ENCODE measurements at places on chromosomes 5 and 9. TPM values are rescaled to one million over a fixed set of nuclear protein-coding genes. Genes with fewer than 3 reads are reported as not detected.

- no peak overlapping the region for H3K27ac ChIP-seq
- H3K4me1 ChIP-seq: no peaks in the 10 kb centered on the region
- no peak overlapping the region for H3K4me3 ChIP-seq
- H3K27me3 ChIP-seq: peaks cover 8% of the 10 kb centered on the region
- H3K36me3 ChIP-seq: no peaks in the 10 kb centered on the region
- no peak for DNase-seq
Observed at GRCh38 chr5:59261969-59262368, 631.6 kb downstream of the PDE4D start.

- no peak overlapping the region for H3K27ac ChIP-seq
- H3K36me3 ChIP-seq: peaks cover 2% of the 10 kb centered on the region
Observed at GRCh38 chr5:168734620-168735300, 155.6 kb upstream of the PANK3 start.

GRCh38 chr5:151253605-151253950 is 593 bp downstream of the GM2A start:
- peak overlapping the region; percentile 84 for H3K4me3 ChIP-seq
- H3K27ac ChIP-seq: peak overlapping the region; percentile 43
- DNase-seq: peak; percentile 9
- H3K4me1 ChIP-seq: peaks cover 45% of the 10 kb centered on the region
- H3K36me3 ChIP-seq: no peaks in the 10 kb centered on the region

GRCh38 chr9:28329323-28329722 is 756.0 kb upstream of the C9orf72 start:
- H3K36me3 ChIP-seq: no peaks in the 10 kb centered on the region
- no peaks in the 10 kb centered on the region for H3K27me3 ChIP-seq
- no peak overlapping the region for H3K4me3 ChIP-seq
- no peak overlapping the region for H3K27ac ChIP-seq

DNA sequence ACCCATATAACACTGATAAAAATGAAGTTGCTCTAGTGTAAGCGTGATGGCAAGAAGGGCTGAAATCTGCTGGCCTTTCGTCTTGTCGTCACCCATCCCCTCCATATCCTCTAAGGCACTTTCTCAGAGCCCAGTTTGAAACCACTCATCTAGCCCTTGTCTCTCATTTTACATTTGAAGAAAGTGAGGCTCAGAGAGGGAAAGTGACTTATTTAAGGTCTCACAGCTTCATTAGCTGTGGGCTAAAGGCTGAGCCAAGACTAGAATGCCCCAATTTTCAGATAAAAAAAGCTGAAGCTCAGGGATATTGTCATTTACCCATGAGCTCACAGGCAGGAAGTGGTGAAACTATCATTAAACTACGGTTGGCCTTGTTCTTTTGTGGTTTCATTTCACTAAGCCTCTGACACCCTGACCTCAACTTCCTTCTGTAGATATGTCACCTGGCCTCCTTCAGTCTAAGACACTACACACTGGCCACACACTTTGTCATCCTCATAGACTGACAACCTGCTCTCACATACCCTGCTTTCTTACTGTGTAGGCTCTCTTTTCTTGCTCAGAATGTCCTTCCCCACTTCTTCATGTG is 176.7 kb upstream of the DMAC1 start:
- peak overlapping the region; percentile 26 for H3K4me3 ChIP-seq
- H3K27me3 ChIP-seq: no peaks in the 10 kb centered on the region
- H3K36me3 ChIP-seq: no peaks in the 10 kb centered on the region
- H3K27ac ChIP-seq: peak overlapping the region; percentile 84
- H3K4me1 ChIP-seq: peaks cover 63% of the 10 kb centered on the region
- peak; percentile 64 for DNase-seq

- H3K4me3 ChIP-seq: no peak overlapping the region
- H3K27me3 ChIP-seq: no peaks in the 10 kb centered on the region
- no peak overlapping the region for H3K27ac ChIP-seq
- peaks cover 5% of the 10 kb centered on the region for H3K36me3 ChIP-seq
Observed at GRCh38 chr9:125538092-125538473, 168.9 kb downstream of the MAPKAP1 start.

Gene CHSY3
- not detected for total RNA-seq

Gene TAL2
- not detected for total RNA-seq

DNA sequence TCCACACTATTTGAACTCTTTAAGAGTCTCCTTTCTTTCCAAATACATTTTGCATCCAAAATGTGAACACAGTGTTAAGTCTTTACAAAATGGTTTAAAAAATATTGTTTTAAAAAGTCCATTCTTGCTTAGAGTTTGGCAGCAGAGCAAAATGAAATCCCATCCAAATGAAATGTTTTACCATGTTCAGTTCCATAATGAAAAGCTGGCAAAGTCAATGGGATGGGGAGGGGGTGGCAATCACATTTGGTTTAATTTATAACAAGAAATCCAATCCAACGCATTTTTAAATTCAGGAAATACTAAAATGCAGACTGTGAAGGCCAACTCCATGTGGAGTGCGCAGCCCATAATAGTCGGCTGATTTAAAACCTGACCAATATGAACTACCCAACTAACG is 39.4 kb downstream of the MRPL36 start:
- no peak overlapping the region for H3K4me3 ChIP-seq
- H3K4me1 ChIP-seq: no peaks in the 10 kb centered on the region
- peaks cover 13% of the 10 kb centered on the region for H3K27me3 ChIP-seq
- H3K27ac ChIP-seq: no peak overlapping the region

Gene AHRR
- 16.7 TPM for total RNA-seq

- H3K4me3 ChIP-seq: no peak overlapping the region
- no peaks in the 10 kb centered on the region for H3K36me3 ChIP-seq
- no peaks in the 10 kb centered on the region for H3K4me1 ChIP-seq
- DNase-seq: no peak
- no peaks in the 10 kb centered on the region for H3K27me3 ChIP-seq
Observed at GRCh38 chr5:167290478-167290877, 1001.0 kb upstream of the WWC1 start.

DNA sequence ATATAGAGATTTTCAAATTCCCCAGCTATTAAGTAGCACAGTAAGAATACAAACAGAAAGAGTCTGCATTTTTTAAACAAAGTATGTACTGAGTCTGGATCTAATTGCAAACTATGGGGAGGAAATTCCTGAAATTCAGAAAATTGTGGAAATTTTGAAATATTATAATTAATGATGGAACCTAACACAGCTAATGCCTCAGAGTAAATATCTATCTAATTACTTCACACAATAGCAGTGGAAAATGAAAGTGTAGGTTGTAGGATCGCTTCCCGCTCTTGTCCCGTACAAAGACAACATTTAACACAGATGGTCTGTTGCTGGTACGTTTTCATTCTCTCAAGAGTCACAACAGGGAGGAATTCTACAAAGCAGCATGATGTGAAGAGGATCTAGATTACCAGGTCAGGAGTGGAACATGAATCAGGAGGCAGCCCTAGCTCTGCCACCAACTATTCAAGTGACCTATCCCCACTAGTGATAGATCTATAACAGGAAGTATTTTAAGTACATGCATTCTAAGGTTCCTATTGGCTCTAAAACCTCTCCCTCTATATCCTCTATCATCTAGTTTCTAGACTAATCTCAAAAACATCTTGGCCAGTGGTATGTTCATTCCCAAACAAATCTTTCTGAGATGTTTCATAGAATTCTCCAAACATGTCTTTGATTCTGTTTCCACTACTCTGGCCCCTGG is 58.9 kb upstream of the GRAMD2B start:
- no peak for DNase-seq
- no peak overlapping the region for H3K27ac ChIP-seq
- no peaks in the 10 kb centered on the region for H3K36me3 ChIP-seq
- no peak overlapping the region for H3K4me3 ChIP-seq
- no peaks in the 10 kb centered on the region for H3K4me1 ChIP-seq
- no peaks in the 10 kb centered on the region for H3K27me3 ChIP-seq

- H3K4me3 ChIP-seq: no peak overlapping the region
- no peak for DNase-seq
- no peak overlapping the region for H3K27ac ChIP-seq
- no peaks in the 10 kb centered on the region for H3K4me1 ChIP-seq
- H3K27me3 ChIP-seq: no peaks in the 10 kb centered on the region
Observed at GRCh38 chr5:84602371-84602771, 217.7 kb upstream of the EDIL3 start.

DNA sequence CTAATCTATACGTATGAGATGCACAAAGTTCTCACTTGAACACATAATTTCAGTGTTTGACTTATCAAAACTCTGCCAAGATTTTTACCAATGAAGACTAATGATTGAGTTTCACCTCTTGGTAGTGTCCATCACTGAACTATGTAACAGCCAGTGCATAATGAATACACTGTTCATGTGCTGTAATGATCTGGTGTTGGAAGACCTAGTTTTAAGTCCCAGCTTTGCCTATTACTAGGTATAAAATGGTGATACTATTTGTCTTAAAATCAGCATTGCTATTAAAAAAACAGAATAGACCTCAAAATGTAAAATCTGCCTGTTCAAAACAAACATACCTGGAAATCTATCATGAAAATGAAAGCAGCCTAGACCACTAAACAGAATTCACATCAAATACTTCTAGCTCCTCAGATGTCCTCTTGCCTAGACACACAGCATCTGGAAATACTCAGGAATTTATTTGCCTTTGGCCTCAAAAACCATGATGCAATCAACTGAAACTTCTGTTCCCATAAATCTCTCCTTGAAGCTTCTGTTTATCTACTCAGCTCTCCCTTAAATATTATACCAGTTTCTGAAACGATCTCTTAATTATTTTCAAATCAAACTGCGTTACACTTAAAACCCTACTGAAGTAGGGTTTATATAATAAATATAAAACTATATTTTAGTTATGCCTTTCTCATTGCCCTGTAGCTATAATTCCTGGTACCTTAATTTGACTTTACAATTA is 38.1 kb downstream of the MRPS27 start:
- H3K27me3 ChIP-seq: no peaks in the 10 kb centered on the region
- DNase-seq: no peak
- peaks cover 39% of the 10 kb centered on the region for H3K36me3 ChIP-seq
- no peak overlapping the region for H3K27ac ChIP-seq
- no peak overlapping the region for H3K4me3 ChIP-seq

GRCh38 chr5:140348104-140348503 is 1.7 kb upstream of the HBEGF start:
- peaks cover 1% of the 10 kb centered on the region for H3K27me3 ChIP-seq
- H3K4me3 ChIP-seq: no peak overlapping the region
- DNase-seq: no peak
- H3K4me1 ChIP-seq: peaks cover 27% of the 10 kb centered on the region
- H3K27ac ChIP-seq: no peak overlapping the region

- H3K27ac ChIP-seq: no peak overlapping the region
- H3K4me1 ChIP-seq: no peaks in the 10 kb centered on the region
- no peaks in the 10 kb centered on the region for H3K27me3 ChIP-seq
- H3K4me3 ChIP-seq: no peak overlapping the region
Observed at GRCh38 chr5:22567983-22568382, 285.2 kb downstream of the CDH12 start.

GRCh38 chr9:85858056-85858750 is 82.7 kb upstream of the NAA35 start:
- no peak for DNase-seq
- no peaks in the 10 kb centered on the region for H3K27me3 ChIP-seq
- H3K27ac ChIP-seq: no peak overlapping the region
- H3K36me3 ChIP-seq: peaks cover 15% of the 10 kb centered on the region
- H3K4me1 ChIP-seq: peaks cover 11% of the 10 kb centered on the region
- no peak overlapping the region for H3K4me3 ChIP-seq

DNA sequence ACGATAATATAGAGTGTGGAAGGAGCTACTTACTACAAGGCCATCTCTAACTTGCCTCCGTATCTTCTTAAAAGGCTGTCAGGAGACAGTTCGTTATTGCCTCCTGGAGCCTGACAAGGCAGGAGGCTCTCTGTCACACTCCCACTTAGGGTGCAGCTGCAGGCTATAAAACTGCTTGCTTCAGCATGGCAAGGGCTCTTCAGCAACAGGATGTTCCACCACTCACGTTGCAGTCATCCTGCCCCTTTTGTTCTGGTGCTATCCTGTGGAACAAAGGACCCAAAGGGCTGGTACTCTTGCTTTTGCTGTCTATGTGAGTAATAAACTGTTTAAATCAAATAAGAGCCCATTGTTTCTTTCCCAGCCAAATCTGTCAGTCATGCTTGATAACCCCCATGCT is 508.9 kb downstream of the NTRK2 start:
- no peaks in the 10 kb centered on the region for H3K27me3 ChIP-seq
- no peak overlapping the region for H3K27ac ChIP-seq
- no peak overlapping the region for H3K4me3 ChIP-seq
- H3K36me3 ChIP-seq: no peaks in the 10 kb centered on the region

Gene ALDH1A1
- not detected for total RNA-seq

- H3K27ac ChIP-seq: no peak overlapping the region
- H3K27me3 ChIP-seq: no peaks in the 10 kb centered on the region
- no peak for DNase-seq
- no peak overlapping the region for H3K4me3 ChIP-seq
Observed at GRCh38 chr5:107997338-107997980, 326.7 kb upstream of the EFNA5 start.

Gene LIX1
- not detected for total RNA-seq

Gene PGGT1B
- 38.7 TPM for total RNA-seq

Gene PCDHB2
- total RNA-seq: 0.17 TPM

DNA sequence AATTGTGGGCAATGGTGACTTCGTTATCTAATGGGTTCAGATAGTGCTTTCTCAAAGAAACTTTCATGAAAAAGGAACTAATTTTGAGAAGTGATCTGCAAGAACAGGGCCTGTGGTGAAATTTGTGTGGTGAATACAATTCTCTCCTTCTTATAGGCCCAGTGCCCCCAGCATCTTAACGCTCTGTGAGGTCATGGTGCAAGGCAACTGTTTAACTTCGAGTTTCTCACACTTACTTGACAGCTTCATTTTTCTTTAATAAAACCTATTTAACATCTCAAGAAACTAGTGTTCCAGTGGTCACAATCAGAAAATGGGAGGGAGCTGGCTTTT is 69.2 kb downstream of the FAM114A2 start:
- H3K36me3 ChIP-seq: no peaks in the 10 kb centered on the region
- H3K4me1 ChIP-seq: no peaks in the 10 kb centered on the region
- H3K27me3 ChIP-seq: no peaks in the 10 kb centered on the region
- no peak for DNase-seq
- no peak overlapping the region for H3K27ac ChIP-seq
- H3K4me3 ChIP-seq: no peak overlapping the region

Gene HSPB3
- not detected for total RNA-seq

All from activated CD4-positive, alpha-beta memory T cell treated with anti-CD3 and anti-CD28 coated beads for 36 hours (primary cell).